Activated CD8-positive, alpha-beta memory T cell treated with anti-CD3 and anti-CD28 coated beads for 48 hours (primary cell): ENCODE measurements at places on chromosomes 11 and 22.

DNA sequence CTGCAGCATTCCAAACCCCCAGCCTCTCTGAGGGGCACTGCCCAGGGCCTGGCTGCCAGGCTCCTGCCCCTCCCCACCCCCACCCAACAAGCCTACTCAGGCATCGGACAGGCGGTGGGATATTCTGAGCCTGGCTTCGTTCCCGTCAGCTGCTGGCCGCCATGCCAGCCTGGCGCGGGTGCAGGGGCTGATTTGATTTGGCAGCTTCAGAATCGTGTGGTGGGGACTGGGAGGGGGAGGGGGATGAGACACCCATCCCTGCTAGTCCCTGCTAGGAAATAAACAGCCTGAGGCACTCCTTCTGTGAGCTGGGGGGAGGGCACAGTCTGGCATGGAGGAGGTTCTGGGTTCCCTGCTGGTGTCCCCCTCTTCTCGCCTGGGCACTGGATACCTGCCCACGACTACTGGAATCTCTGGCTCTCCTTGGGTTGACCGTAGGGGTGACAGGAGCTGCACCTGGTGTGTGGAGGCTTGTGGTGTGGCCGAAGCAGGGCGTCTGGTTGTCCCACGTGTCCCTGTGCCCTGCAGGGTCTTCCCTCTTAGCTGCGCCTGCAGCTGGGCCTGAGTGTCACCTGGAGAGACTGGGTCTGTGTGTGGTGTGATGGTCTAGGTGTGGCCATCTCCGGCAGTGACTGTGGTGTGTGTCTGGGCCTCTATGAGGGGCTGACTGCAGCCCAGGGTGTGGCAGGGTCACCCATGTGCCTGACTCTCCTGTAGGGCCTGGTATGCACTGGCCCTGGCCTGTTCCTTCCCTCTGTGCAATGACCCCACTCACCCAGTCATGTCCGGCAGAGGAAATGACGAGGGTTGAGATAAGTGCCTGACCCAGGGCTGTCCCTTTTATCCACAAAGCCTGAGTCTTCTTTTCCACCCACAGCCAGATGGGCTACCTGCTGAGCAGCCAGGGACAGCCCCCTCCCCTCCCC lies 42.2 kb downstream of the PDE2A start:
- DNase-seq = no peak

- no peak for DNase-seq
Measured at GRCh38 chr11:10916665-10917064, 58.8 kb upstream of the ZBED5 start.

DNA sequence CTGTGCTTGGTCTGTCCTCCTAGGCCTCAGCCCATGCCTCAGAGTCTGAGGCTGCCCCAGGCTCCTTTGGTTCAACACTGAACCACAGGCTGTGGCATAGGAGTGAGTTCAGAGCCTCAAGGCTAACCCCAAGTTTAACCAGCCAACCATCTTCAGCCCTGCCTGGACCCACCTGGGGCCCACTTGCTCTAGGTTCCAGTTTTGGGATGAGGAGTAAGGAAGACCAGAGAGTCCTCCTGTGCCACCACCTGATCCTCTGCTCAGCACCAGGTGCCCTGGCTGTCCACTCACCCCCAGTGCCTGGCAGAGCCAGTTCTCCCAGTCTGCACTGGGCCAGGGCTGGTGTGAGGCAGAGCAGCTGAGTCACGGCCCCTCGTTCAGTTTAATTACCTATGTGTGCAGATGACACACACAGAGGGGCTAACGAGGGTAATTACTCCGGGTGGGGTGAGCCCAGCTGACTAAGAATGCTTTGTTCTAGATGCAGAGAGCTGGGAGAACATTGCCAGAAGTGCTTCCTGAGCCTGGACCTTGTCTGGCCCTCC lies 12.0 kb upstream of the TMPRSS13 start:
- DNase-seq = no peak

DNA sequence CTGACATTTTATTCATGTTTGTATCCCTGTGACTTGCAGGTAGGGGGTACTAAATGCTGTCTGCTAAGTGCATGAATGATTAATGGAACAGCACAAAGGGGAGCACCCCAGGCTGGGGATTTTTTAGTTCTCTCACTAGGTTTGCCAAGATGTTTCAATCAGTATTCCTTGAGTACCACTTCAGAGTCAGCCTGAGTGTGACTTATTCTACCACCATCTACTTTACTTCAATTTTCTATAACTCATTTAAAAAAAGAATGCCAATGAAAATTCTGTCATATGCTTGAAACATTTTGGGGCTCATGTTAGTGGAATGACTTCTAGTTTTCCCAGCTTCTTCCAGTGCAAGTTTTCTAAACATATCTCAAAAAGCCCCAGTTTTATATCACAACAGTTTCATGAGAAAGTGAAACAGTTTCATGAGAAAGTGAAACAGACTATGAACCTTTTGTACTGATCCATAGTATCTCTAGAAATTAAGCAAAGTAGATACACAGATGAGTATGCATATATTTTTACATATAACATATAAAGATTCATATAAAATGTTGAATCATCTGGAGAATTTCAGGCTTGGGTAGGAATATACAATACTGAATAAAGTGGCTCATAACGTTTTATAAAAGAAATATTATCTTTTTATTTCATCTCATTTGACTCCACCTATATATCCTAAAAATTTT lies 252.4 kb downstream of the GRM5 start:
- no peak for DNase-seq

DNA sequence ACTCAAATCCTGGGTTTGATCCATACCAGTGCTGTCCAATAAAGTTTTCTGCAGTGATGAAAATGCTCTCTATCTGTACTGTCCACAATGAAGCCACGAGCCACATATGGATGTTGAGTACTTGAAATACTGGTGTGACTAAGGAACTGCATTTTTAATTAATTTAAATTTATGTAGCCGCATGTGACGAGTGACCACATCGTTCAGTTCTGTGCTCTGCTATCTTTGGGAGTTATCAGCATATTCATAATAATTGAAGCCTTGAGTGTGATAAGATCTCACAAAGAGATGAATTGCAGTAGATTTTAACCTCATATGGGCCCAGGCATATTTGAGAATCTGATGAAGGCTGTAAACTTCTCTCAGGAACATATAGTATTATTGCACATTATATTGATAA lies 40.8 kb downstream of the GRAMD1B start:
- DNase-seq = no peak

GRCh38 chr11:106304274-106304673 lies 226.8 kb downstream of the AASDHPPT start:
- DNase-seq = no peak

- DNase-seq = no peak
Measured at GRCh38 chr11:78337554-78337924, 80.1 kb downstream of the GAB2 start.

- no peak for DNase-seq
Measured at GRCh38 chr11:115636753-115637527, 132.7 kb upstream of the CADM1 start.

GRCh38 chr11:128662076-128662475 lies 31.8 kb upstream of the FLI1 start:
- DNase-seq = no peak

DNA sequence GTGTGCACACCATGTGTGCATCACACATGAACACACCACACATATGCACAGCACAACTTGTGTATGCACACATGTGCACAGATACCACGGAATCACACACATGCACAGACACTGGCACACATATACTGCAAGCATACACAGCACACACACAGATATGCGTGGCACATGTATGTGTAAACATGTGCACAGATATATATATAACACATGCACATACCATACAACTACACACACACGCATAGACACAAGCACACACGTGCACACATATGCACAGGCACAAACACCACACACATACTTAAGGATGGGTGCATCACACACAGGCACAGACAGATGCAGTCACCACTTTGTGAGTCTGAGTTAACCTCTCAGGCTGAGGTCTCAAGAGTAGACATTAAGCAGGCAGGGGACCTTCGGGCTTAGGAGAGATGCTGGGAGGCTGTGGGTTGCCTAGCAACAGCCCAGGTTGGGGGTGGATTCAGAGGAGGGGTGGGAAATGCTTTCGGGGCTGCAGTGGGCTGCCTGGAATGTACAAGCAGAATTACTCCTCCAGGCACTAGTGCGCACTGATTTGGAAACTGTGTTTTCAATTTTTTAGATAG lies 82.9 kb downstream of the MYO18B start:
- no peak for DNase-seq

DNA sequence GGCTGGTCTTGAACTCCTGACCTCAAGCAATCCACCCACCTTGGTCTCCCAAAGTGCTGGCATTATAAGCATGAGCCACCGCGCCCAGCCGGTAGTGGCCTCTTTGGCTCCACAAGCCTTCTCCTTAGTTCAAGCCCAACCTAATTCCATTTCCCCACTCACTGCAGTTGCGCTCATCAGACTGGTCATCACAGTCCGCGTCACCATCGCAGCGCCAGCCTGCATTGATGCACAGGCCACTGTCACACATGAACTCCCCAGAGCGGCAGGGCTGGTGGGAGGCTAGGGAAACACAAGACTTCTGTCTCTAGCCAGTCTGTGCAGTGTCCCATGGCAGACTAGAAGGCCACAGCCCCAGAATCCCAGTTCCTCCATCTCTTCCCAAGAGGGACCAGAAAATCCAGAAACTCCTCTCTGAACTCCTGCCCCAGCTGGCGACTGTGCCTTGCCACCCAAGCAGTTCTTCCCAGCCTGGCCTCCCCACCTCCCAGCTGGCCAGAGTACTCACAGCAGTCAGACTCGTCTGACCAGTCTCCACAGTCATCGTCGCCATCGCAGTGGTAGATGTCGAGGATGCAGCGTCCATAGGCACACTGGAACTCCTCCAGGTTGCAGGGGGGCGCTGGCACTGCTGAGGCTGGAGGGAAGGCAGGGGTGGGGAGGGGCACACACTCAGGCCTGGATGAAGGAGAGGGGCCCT lies 19.8 kb downstream of the LRP4 start:
- DNase-seq = no peak

DNA sequence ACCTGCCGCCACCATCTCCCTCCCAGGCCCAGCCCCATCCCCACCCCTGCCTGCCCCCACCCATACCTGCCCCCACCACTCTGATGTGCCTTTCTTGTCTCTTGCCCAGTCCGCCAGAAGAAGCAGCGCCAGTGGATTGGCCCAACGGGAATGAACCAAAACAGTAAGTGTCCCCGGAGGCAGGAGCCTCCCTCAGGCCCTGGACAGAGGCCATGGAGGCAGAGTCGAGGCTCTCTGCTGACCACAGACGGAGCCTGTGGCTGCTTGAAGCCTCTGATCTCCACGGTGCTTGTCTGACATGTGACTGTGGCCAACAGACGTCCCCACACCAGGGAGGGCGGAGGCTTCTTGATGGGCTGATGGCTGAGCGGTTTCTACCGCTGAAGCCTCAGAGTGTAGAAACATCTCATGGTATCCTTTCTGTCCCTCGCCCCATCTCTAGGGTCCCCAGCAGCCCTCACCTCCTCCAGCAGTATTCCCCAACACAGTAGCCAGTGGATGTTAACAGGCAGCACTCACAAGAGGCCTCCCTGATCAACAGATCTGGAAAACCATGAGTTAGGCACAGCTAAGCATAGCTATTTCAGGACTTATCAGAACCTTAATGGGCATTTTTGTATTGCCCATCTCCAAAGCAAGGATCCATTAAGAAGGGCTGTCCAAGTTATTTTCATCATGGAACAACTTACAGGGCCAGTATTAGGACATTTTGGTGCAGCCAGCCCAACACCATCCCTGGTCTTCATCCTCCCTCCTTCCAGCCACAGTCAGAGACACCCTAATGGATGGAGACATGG lies 21.7 kb downstream of the CD5 start:
- no peak for DNase-seq

- no peak for DNase-seq
Measured at GRCh38 chr22:37500745-37501609, 14.8 kb upstream of the MFNG start.

- DNase-seq = no peak
Measured at GRCh38 chr11:46386005-46386578, 4.6 kb downstream of the MDK start.

DNA sequence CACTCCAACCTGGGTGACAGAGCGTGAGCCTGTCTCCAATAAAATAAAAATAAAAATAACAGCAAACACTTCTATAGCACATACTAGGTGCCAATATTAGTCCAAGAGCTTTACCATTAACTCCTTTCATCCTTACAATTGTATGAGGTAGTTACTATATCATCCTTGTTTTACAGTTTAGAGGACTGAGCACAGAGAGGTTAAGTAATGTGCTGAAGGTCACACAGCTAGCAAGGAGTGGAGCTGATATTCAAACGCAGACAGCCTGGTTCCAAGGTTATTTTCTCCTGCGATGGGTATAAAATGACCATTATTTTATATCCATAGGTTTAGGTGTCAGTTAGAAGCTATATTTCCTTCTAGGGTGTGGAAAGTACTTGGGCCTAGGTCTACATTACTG lies 80.7 kb upstream of the LMO1 start:
- DNase-seq = no peak

- DNase-seq = no peak
Measured at GRCh38 chr11:95516786-95517185, 272.8 kb downstream of the FAM76B start.

GRCh38 chr11:48050304-48050703 lies 69.9 kb downstream of the PTPRJ start:
- DNase-seq = no peak

- no peak for DNase-seq
Measured at GRCh38 chr22:28795071-28795693, 5.2 kb downstream of the XBP1 start.
